ENCODE measurements at places on chromosomes 2 and 18. TPM values are rescaled to one million over a fixed set of nuclear protein-coding genes. Genes with fewer than 3 reads are reported as not detected.

- no peak for DNase-seq
These were observed 89.8 kb upstream of the KCNH7 start for GRCh38 chr2:162928356-162928755.

DNA sequence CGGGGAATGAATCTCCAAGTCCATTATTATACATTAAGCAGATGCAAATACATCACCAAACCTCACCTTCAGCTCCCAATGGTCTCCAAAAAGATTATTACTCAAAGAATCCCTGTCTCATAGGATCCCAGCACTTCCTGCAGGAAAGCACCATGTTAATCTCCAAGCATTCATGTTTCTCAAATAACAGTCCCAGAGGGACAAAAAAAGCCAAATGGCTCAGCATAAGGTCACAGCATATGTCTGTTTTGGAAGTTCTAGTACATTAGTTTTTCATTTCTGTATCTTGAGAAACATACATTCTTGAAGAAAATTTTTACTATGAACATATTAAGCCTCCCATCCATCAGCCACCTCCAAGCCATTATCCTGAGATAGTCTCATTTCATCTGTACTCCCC is 103.3 kb downstream of the METTL4 start:
- DNase-seq: no peak

- DNase-seq: no peak
These were observed 296.9 kb upstream of the TNP1 start for GRCh38 chr2:217156801-217157200.

DNA sequence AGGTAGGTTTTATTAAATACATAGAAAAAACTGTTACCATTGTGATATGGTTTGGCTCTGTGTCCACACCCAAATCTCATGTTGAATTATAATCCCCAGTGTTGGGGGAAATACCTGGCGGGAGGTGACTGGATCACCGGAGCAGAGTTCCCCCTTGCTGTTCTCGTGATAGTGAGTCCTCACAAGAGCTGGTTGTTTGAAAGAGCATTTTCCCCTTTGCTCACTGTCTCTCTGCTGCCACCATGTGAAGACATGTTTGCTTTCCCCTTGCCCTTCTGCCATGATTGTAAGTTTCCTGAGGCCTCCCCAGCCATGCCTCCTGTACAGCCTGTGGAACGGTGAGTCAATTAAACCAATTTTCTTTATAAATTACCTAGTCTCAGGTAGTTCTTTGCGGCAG is 352.7 kb upstream of the SLC39A10 start:
- no peak for DNase-seq

DNA sequence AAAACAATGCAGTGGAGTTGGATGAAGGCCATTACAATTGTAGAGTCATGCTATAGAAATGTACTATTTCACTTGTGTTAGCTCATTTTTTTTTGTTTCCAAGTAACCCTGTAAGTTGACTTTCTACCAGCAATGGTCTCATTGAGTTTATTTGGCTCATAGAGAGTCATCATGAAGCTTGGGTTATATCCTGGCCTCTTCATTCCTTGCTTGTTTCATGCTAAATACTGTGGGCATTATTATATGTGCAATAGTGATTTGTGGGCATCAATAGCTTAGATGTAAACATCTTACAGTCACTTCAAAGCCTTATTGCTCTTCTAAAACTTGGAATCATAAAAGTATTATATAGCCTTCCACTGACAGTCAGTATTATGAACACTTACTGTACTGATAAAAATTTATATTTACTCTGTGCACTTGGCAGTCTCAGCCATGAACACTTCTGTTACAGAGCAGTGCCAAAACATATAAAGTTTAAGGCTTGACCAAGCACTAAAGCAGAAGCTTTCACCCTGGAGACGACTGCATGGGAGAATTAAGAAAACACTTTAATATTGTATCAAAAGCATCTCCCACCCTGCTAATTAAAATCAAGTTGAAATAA is 751.2 kb downstream of the SATB2 start:
- no peak for DNase-seq

- DNase-seq: no peak
These were observed 450.7 kb upstream of the PIK3C3 start for GRCh38 chr18:41504316-41504715.

DNA sequence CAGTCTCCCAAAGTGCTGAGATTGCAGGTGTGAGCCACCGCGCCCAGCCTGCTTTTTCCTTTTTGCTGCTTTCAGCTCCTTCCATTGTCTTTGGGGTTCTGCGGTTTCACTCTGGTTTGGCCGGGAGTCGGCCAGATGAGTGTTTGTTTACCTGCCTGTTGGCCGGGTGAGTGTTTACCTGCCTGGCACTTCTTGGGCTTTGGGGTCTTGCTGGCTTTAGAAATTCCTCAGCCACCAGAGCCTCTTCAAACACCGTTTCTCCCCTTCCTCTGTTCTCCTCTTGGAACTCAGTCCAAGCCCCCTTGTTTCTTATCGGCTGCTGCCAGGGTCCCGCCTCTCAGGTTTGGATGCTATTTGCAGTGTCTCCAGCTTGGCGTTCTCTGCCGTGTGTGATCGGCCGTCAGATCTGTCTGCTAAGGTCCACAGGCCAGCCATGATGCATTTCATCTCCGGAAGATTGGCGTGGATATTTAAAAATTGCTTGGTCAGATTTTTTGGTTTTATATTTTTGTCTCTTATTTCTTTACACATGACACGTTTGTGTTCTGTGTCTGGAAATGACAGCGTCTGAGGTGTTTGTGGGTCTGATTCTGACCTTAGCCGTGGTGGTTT is 14.2 kb upstream of the GAL3ST2 start:
- DNase-seq: peak; percentile 88

DNA sequence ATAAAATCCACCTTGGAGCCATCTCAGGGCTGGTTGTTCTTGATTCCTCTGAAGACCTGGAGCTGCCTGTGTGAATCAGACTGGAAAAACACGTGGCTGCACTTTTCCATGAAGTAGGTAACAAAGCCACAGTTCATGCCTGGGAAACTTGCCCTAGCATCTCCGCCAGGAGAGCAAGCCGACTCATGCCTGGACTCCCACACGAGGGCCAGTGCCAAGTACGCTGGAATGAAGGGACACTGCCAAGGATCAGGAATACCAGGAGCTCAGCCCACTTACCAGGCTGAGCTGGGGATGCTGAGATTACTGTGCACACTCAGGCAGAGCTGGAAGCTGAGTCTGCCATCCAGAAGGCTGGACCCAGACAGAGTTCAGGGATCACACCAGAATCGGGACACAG is 10.9 kb upstream of the FHL2 start:
- no peak for DNase-seq

- DNase-seq: no peak
These were observed 97.5 kb downstream of the TMEM247 start for GRCh38 chr2:46576875-46577274.

- peak; percentile 43 for DNase-seq
These were observed 56.3 kb upstream of the GULP1 start for GRCh38 chr2:188235364-188235763.

DNA sequence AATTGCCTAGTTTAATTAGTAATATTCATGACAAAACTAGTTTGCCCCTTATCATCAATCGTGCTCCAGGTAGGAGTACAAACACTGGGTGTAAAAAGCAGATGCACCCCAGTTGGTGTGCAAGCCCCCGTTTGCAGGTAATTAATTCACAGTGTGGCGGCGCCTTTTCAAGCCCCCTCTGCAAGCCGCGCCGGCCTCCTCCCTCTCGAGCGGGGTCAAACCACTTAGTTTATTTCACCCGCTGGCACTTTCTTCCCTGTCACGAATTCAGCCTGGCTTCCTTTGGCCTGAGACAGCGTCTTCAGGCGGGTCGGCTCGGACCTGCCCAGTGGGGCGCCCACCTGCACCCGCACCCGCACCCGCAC is 64.7 kb upstream of the MAPRE2 start:
- no peak for DNase-seq

- no peak for DNase-seq
These were observed 97.4 kb upstream of the LRATD1 start for GRCh38 chr2:14535156-14535555.

GRCh38 chr2:7969756-7970515 is 711.9 kb upstream of the ID2 start:
- no peak for DNase-seq

DNA sequence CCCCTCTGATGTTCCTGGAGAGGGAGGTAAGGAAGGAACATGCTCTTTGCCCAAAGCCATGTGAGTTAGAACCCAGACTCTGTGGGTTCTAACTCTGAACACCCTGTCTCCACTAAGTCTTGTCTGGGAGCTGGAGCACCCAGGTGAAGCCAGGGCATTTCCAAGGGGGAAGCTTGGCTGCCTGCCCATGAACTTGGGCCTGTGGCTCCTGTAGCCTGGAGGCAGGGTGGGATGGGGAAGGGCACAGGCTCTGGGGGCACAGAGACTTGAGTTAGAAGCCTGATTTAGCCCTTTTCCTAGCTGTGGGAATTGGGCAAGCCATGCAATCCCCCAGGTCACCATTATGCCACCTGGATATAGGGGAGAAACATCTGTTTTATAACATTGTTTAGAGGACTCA is 65.2 kb downstream of the LBH start:
- no peak for DNase-seq

GRCh38 chr2:81355436-81355835 is 1050.9 kb upstream of the LRRTM1 start:
- DNase-seq: no peak

GRCh38 chr2:16736633-16737032 is 71.0 kb upstream of the CYRIA start:
- no peak for DNase-seq

GRCh38 chr2:123453046-123453700 is 571.9 kb upstream of the CNTNAP5 start:
- no peak for DNase-seq

- DNase-seq: no peak
These were observed 32.9 kb upstream of the SYT4 start for GRCh38 chr18:43310239-43310638.

DNA sequence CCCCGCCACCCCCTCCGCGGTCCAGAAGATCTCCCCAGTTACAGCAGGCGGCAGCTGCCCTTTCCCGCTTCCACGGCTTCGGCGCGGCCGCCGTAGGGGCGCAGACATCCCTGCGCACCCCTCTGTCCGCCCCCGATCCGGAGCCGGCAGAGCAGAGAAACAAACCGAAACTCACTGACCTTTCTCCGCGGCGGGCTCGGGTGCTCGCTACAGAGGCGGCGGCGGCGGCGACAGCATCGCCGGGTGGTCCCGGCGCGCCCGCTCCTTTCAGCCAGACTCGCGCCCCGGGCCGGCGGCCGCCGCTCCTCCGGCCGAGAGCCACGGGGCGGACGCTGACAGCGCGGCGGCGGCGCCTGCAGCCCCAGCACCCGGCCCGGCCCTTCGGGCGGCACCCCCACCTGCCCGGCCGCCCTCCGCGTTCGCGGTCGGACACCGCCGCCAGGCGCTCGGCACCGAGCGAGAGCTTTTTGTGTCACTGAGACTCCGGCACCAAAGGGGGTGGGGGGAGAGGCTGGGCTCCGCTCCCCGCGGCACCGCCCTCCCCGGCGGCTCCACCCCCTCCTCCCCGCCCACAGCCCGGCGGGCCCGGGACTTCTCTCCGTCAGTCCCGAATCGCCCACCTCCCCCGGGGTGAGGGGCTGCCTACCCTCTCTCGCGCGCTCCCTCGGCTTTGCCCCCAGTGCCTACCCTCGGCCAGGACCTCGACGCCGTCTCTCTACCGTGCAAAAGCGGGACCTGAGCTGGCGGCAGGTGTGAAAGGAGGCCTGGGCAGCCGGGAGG is 1.4 kb upstream of the RNF152 start:
- DNase-seq: peak; percentile 67

DNA sequence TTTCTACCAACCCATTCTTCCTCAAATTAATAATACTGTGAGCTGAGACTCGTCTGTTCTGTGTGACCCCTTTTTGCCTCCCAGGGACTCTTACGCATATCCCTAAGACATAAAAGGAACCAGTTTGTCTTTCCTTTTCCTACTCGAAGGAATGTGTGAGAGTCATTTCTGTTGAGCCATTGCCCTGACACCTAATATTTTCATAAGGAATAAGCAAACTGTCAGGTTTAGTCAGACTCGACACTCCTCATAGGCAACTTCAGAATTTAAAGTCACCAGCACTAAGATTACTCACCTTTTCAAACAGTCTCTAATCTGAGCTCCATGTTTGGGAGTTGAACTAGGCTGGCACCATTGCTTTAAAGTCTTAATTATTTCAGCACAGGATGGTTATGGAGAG is 305.5 kb downstream of the IKZF2 start:
- DNase-seq: no peak

DNA sequence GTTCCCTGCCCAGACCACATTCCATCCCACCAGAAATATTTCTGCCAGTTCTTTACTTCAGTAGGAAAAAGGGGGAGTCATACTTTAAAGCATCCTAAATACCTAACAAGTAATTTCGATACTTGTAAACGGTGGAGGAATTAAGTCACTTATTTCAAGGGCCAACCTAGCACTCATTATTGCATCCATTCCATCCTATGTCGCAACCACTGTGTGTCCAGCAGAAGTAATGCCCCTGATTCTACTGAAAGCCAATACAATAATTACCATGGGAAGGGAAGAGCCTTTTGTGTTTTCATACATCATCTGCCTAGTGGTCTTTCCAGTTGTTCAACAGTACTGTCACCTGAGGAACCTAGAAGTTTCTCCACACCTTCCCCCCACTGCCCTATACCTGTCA is 12.5 kb downstream of the SERPINB8 start:
- no peak for DNase-seq

GRCh38 chr2:120935339-120936313 is 200.0 kb downstream of the GLI2 start:
- no peak for DNase-seq

DNA sequence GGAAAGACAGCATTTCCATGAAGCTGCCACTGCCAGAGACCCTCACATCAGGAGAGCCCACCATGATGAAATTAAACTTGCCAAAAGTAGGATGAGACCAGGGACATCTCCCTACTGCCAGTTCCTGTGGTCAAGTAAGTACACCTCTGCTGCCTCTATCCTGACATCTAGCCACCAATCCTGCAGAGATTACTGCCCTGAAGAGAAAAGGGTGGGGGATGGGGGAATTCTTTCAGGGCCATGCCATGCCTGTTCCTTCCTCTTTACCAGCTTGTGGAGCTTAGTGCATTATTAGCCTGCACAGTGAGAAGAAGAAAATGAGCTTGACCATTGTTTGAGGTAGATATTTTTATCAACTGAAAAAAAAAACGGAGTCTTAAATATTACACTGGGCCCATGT is 397.2 kb upstream of the CDH2 start:
- DNase-seq: no peak

FAM237A gene
- not detected for total RNA-seq

RAB27B gene
- total RNA-seq: 0.66 TPM

ASPRV1 gene
- total RNA-seq: 1.3 TPM

DTNB gene
- 49.8 TPM for total RNA-seq

ANAPC1 gene
- total RNA-seq: 97.1 TPM

RBM45 gene
- 16.6 TPM for total RNA-seq

DCTN1 gene
- 98.3 TPM for total RNA-seq

POMC gene
- 4.6 TPM for total RNA-seq

ERFE gene
- not detected for total RNA-seq

INHBB gene
- not detected for total RNA-seq

ITGB1BP1 gene
- total RNA-seq: 164 TPM
